Effector memory CD8-positive, alpha-beta T cell (primary cell): ENCODE measurements at places on chromosomes 12 and 14.

- no peaks in the 10 kb centered on the region for H3K27me3 ChIP-seq
- H3K4me3 ChIP-seq = no peak overlapping the region
- H3K36me3 ChIP-seq = peaks cover 100% of the 10 kb centered on the region
- H3K4me1 ChIP-seq = peaks cover 1% of the 10 kb centered on the region
- no peak for DNase-seq
Measured at GRCh38 chr14:91277546-91278382, 33.3 kb upstream of the GPR68 start.

DNA sequence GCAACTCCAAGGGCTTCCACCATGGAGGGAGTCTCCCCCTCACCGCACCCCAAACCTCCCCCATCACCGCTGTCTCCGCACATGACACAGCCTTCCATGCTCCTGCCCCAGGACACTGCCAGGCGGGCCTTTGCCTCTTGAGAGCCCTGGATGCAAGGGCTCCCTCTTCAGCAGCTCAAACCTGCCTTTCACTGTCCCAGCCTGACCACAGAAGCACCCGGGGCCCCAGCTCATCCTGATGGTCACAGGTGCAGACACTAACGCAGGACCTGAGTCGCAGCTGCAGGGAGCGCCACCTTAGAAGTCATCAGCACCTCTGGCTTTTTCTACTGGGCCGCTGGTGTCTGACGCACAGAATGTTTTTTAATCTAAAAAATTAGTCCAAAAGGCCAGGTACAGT, 54.0 kb downstream of the SYNE3 start:
- DNase-seq = no peak
- H3K4me3 ChIP-seq = no peak overlapping the region
- peak overlapping the region; percentile 72 for H3K27ac ChIP-seq

GRCh38 chr12:49868952-49869815, 26.3 kb upstream of the BCDIN3D start:
- H3K4me1 ChIP-seq = peaks cover 3% of the 10 kb centered on the region
- H3K27me3 ChIP-seq = peaks cover 20% of the 10 kb centered on the region
- no peak overlapping the region for H3K27ac ChIP-seq
- H3K36me3 ChIP-seq = no peaks in the 10 kb centered on the region
- H3K4me3 ChIP-seq = no peak overlapping the region
- DNase-seq = no peak

DNA sequence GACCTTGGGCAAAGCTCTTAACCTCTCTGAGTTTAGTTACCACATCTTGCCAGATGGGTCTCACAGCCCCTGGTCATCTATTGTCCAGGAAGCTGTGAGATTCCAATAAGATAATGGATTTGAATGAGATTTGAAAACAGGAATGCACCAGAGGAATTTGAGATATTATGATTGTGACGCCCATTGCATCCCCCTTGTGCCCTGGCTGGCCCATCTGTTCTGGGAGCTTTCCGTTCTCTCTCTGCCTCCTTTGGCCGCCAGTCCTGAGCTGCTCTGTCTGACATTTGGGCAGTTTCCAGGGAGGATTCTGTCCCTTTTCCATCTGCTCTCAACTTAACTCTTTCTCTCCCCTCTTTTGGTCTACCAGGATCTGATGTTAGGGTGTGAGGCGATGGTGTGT, 24.6 kb downstream of the SRRM4 start:
- H3K4me1 ChIP-seq = no peaks in the 10 kb centered on the region
- H3K36me3 ChIP-seq = no peaks in the 10 kb centered on the region
- DNase-seq = no peak
- no peak overlapping the region for H3K27ac ChIP-seq

DNA sequence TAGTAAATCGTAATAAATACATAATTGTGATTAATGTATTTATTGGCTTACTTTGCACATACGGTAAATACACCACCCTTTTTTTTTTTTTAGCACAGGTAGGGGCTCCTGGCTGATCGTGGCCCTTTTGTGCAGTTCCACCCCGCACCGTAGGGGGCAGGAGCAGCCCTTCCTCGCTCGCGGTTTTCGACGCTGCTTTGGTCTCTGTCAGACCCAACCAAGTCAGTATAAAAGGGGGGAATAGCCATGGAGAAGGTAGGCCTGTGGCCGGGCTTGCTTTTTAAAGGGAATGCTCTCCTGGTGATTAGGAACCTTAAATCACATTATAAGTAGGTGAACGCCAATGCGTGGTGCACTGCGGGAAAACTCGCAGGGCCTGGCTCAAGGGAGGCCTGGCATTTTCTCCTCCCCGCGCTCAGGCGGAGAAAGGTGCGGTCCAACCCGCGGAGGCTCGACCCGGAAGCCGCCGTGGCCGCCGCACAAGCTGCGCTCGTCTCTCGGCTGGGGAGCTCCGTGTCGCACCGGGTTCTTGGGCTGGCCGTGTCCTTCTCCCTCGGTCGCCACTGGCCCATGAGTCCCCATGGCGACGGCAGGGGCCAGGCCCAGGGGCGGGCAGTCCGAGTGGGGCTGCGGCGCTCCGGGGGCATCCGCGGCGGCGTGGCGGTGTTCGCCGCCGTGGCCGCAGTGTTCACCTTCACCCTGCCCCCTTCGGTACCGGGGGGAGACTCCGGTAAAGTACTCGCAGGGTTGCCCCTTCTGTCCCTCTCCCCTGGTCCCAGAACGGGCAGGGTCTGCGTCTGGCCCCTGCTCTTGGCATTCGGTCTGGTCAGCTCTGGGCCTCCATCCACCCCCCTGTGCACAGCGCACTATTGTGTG, at the start of gene TMEM260:
TMEM260 (plus strand) TSS at position 454 of the 876 bp plus-strand sequence; CDS start at position 571, 117 bp downstream.
- H3K27me3 ChIP-seq = peaks cover 3% of the 10 kb centered on the region
- H3K36me3 ChIP-seq = peaks cover 11% of the 10 kb centered on the region
- peak within 1 kb of the TSS; percentile 83 for H3K4me3 ChIP-seq
- peak; percentile 88 for DNase-seq

GRCh38 chr12:39116861-39117260, 211.5 kb upstream of the CPNE8 start:
- no peak overlapping the region for H3K4me3 ChIP-seq
- peaks cover 2% of the 10 kb centered on the region for H3K36me3 ChIP-seq
- H3K4me1 ChIP-seq = no peaks in the 10 kb centered on the region

DNA sequence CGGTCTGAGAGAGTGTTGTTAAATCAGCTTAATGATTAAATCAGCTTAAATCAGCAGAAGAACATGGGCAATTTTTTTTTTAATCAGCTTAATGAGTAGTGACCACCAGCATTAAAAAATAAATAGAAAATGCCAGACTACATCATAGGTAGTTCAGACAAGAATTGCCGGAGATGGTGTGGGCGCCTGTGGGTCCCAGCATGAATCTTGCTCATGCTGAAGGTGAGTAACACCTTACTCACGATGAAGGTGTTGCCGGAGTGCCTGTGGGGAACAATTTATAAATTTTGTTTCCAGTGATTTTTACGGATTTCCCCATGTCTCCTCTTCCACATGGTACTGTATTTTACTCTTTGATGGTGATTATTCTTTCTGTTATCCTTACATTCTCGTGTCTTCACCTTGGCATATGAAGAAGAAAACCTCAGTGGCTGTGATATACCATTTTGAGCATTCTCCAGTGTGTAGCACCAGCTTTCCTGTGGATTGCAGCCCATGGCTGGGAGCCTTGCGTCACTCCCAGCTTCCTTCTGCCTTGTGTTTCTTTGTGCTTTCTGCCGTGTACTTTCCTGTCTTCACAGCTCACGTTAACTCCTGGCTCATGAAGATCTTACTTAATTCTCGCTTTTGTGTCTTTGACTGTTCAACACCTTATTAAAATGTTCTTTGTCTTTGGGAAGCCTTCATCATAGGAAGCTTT, 4.7 kb downstream of the TDRD9 start:
- no peaks in the 10 kb centered on the region for H3K36me3 ChIP-seq
- H3K27me3 ChIP-seq = peaks cover 22% of the 10 kb centered on the region
- no peaks in the 10 kb centered on the region for H3K4me1 ChIP-seq
- H3K27ac ChIP-seq = no peak overlapping the region

- H3K4me1 ChIP-seq = no peaks in the 10 kb centered on the region
- no peaks in the 10 kb centered on the region for H3K36me3 ChIP-seq
- peaks cover 1% of the 10 kb centered on the region for H3K27me3 ChIP-seq
- H3K4me3 ChIP-seq = no peak overlapping the region
- H3K27ac ChIP-seq = no peak overlapping the region
Measured at GRCh38 chr12:114269153-114269552, 136.8 kb downstream of the TBX5 start.

DNA sequence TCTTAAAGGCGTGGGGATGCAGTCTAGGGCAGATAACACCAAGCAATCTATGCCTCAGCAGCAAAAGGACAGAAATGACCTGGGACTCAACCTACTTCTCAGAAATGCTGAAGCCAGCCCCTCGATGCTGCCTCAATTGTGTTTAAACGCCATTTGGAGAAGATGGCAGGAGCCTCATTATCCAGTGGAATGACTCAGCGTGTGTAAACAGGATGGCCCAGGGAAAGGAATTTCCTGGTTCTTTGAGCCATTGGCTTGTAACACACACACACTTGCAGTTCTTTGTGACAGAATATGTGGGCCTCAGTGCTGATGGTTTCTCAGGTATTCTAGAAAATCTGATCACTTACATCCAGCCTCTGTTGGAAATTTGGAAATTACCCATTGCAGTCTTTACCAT, 154.3 kb downstream of the NTF3 start:
- H3K27me3 ChIP-seq = peaks cover 38% of the 10 kb centered on the region
- no peak for DNase-seq
- H3K36me3 ChIP-seq = no peaks in the 10 kb centered on the region
- no peak overlapping the region for H3K27ac ChIP-seq
- H3K4me3 ChIP-seq = no peak overlapping the region

DNA sequence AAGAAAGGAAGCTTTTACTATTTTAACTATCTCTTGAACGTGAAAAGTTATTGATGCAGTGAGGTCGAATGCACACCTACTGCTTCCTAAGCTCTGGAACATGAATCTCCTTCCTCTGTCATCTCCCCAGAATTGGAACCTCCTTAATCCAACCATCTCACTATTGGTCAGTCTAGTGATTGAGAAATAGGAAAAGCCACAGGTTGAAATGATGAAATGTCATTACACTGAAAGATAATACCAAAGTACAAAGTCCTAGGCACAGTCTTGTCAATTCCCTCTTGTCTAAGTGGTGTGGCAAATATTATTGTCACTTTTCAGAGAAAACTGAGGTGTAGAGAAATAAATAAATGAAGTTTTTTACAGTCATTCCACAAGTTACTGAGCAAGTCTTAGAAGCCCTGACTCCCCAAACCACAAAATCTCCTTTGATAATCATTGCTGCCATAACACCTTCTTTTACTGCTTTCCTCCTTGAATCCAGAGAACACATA, 19.5 kb upstream of the HIGD1C start:
- no peaks in the 10 kb centered on the region for H3K27me3 ChIP-seq
- no peak overlapping the region for H3K4me3 ChIP-seq
- DNase-seq = no peak
- peaks cover 17% of the 10 kb centered on the region for H3K36me3 ChIP-seq

DNA sequence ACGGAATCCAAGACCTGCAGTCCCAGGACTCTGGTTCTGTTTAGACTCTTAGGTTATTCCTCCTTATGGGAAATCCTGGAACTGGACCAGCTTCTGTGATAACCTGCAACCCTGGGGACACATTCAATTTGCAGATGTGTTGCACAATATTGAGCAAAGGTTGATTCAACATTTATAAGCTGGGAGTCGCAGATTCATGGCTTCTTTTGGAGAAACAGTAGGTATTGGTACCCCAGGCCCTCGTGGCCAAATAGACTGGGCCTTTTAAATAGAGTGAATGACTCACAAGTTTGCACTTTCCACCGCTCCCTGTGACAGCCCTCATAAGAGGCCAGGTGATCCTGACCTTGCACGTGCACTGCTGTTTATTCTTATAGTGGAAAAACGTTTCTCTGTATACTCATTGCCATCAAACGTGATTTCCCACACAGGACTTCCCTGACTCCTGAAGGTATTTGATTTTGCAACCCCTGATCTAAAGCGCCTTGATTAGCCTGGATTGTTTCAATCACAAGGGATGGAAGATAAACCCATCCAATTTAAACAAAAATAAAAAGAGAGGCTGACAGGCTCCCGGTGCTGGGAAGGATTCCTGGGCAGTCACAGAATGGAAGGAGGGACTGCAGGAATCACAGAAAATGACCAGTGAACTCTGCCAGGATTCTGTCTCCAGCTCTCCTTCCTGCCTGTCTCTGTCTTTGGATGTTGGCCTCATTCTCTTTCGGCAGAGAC, 98.0 kb downstream of the VCPKMT start:
- no peak overlapping the region for H3K27ac ChIP-seq
- H3K4me3 ChIP-seq = no peak overlapping the region
- no peaks in the 10 kb centered on the region for H3K36me3 ChIP-seq
- DNase-seq = no peak
- no peaks in the 10 kb centered on the region for H3K27me3 ChIP-seq

DNA sequence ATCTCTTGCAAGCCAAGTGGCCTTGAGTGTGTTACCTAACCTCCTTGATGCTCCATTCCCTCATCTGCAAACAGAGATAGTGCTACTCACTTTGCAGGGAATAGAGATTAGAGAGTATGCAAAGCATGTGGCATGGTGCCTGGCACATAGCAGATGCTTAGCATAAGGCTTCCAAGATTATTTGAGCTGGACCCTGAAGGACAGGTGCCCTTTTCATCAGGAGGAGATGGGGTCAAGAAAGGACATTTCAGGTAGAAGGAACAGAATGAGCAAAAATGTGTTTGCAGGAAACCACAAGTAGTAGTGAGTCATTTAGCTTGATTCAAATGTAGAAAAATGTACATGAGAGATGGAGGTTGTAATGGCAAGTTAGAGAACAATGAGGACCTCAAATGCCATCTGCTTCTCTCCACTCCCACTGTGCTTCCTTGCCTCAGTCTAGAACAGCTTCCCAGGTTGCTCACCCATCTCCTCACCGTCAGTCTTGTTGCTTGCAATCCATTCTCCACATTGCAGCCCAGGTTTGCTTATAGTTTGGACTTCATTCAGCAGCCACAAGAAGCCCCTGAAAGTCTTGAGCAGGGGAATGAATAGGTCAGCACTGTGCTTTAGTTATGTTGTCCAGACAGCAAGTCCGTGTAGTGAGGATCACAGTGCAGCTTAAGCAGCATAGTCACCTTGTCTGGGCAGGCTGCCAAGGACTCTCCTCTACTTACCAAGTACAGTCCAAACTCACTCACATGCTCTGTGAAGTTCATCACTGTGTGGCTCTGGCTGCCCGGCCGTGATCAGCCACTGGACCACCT, 536.3 kb upstream of the CCDC196 start:
- H3K27ac ChIP-seq = peak overlapping the region; percentile 14
- H3K4me1 ChIP-seq = peaks cover 24% of the 10 kb centered on the region
- DNase-seq = no peak
- H3K27me3 ChIP-seq = no peaks in the 10 kb centered on the region

DNA sequence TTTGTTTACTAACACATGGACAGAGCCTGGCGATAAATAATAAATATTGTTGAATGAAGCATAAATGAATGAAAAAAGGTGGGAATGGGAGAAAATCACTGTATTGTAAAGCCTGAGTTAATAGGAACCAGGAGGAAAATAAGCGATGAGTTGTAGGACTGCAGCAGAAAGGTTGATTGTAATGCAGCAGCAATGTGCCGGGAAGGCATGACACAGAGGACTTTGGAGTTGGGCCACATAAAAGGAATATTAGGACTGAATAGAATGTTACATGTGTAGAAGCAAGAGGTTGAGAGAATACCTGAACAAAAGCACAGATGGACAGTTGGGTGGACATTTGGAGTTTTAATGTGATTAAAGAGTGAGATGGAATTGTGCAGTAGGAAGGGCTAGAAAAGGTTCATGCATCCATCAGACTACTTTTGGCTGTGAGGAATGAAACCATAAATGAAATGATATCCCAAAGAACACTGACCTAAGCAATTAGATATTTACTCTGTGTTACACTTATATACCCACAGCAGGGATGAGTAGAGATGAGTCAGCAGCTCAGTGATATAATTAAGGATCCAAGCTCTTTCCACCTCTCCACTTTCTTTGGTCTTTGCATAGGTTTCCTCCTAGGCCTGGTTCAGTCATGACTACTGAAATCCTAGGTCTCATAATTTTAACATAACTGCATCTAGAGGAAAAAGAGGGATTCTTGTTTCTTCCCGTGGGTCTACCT, 55.4 kb downstream of the CCER1 start:
- no peaks in the 10 kb centered on the region for H3K4me1 ChIP-seq
- no peaks in the 10 kb centered on the region for H3K27me3 ChIP-seq
- H3K4me3 ChIP-seq = no peak overlapping the region
- H3K36me3 ChIP-seq = no peaks in the 10 kb centered on the region
- no peak for DNase-seq
